A673 (cell line): ENCODE measurements at places on chromosomes 7 and 10.

DNA sequence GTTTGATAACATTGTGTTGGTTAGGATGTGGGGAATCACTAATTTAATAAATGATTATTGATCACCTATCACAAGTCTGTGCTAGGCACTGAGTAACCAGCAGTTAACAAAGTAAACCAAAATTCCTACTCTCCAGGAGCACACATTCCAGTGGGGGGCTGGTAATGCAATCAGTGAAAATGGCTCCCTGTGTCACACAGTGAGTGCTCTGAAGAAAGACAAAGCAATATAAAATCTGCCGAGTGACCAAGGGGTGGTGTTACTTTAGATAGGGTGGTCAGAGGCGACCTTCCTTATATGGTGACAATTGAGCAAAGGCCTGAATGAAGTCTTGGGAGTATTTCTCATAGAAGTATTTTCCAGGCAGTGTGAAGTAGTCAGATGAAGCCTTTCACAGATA, 13.6 kb upstream of the SMC3 start:
- H3K27me3 ChIP-seq: no peaks in the 10 kb centered on the region
- no peak for DNase-seq
- H3K36me3 ChIP-seq: no peaks in the 10 kb centered on the region
- H3K4me3 ChIP-seq: no peak overlapping the region

- H3K36me3 ChIP-seq: no peaks in the 10 kb centered on the region
- H3K4me1 ChIP-seq: no peaks in the 10 kb centered on the region
- no peak overlapping the region for H3K27ac ChIP-seq
- no peak for DNase-seq
Observed at GRCh38 chr10:58579011-58579655, 66.5 kb downstream of the BICC1 start.

- no peak for DNase-seq
- no peaks in the 10 kb centered on the region for H3K27me3 ChIP-seq
- H3K4me1 ChIP-seq: peaks cover 26% of the 10 kb centered on the region
- H3K36me3 ChIP-seq: peaks cover 54% of the 10 kb centered on the region
- H3K4me3 ChIP-seq: no peak overlapping the region
- H3K27ac ChIP-seq: no peak overlapping the region
Observed at GRCh38 chr10:86900955-86901354, 56.5 kb downstream of the MMRN2 start.

DNA sequence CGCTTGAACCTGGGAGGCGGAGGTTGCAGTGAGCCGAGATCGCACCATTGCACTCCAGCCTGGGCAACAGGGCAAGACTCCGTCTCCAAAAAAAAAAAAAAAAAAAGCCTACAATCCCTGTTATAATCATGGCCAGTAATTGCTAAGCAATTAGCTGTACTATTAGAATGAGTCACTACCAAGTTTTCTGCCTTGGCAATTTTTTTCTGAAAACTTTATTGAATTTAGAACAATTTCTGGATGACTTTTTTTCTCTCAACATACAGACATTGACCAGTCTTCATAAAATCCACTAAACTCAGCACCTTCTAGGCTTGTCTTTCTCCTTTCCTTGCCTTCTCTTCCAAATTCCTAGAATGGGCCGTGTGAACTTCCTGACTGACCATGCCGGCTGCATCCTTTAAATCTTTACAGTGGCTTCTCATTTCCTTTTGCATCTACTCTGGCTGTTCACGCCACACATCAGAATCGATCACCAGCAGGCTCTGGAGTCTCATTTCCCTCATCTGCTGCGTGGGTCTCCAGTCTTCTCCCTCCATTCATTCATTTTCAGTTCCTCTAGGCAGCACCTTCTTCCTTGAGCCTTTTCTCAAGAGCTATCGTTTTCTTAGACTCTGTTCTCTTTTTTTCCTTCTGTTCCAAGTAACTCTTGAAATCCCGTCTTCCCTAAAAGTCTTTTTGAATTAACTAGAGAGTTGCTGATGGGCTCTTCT, 107.9 kb downstream of the KAT6B start:
- H3K27me3 ChIP-seq: no peaks in the 10 kb centered on the region
- DNase-seq: no peak
- no peak overlapping the region for H3K27ac ChIP-seq

DNA sequence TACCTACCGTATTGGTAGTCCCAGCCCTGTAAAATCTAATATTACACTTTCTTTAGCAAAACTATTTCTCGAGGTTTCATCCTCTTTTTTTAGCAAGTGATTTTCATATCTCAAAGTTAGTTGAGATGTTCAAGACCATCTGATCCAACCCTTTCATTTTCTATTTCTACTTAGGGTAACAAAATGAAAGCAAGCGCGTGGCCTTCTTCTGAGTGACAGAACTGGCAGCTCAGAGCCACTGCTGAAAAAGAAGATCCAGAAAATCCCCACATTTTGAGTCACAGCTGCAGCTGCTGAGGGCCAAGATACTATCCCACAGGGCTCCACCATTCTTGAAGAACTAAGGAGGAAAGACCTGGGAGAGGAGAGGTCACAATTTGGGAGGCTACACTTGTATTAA, 24.8 kb upstream of the ZNF800 start:
- no peaks in the 10 kb centered on the region for H3K36me3 ChIP-seq
- no peak overlapping the region for H3K27ac ChIP-seq
- no peak for DNase-seq

- H3K4me3 ChIP-seq: no peak overlapping the region
- no peak for DNase-seq
- peaks cover 12% of the 10 kb centered on the region for H3K4me1 ChIP-seq
- H3K36me3 ChIP-seq: no peaks in the 10 kb centered on the region
- H3K27ac ChIP-seq: no peak overlapping the region
- no peaks in the 10 kb centered on the region for H3K27me3 ChIP-seq
Observed at GRCh38 chr7:22849662-22850061, 27.0 kb upstream of the TOMM7 start.

GRCh38 chr7:40715053-40715430, 580.2 kb downstream of the SUGCT start:
- H3K27ac ChIP-seq: no peak overlapping the region
- no peaks in the 10 kb centered on the region for H3K36me3 ChIP-seq
- H3K27me3 ChIP-seq: no peaks in the 10 kb centered on the region
- H3K4me1 ChIP-seq: peaks cover 6% of the 10 kb centered on the region
- no peak overlapping the region for H3K4me3 ChIP-seq

DNA sequence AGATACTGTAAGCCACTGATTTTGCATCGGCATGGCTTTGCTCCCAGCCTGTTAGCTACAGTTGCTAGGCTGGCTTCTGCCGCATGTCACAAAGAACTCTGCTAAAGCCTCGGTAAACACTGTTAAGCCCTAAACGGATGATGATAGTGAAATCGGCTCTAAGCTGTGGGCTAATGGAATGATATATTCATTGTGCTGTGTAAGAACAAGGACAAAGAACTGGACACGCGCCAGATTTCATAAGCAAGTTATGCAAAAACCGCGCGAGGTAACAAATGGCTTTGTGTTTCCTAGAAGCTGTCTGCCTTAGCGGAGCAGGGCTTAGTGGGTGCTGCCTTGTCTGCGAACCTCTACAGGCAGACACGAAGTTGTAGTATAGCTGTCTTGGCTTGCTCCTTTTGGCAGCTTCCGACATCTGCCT, 331.3 kb upstream of the COBL start:
- no peaks in the 10 kb centered on the region for H3K27me3 ChIP-seq
- no peak overlapping the region for H3K27ac ChIP-seq
- no peaks in the 10 kb centered on the region for H3K36me3 ChIP-seq
- H3K4me3 ChIP-seq: no peak overlapping the region
- H3K4me1 ChIP-seq: no peaks in the 10 kb centered on the region

DNA sequence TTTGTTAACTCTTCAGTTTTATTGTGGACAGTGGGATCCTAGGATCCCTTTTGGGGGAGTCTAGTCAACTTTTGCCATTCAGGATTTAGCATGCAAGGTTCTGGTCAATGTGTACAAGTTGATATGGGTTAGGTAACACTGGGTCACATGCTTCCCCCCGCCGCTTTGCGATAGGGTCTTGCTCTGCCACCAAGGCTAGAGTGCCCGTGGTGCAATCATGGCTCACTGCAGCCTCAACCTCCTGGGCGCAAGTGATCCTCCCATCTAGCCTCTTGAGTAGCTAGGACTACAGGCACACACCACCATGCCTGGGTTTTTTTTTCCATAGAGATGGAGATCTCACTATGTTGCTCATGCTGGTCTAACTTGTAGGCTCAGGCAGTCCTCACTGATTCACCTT, 3.2 kb upstream of the CSGALNACT2 start:
- H3K4me1 ChIP-seq: peaks cover 12% of the 10 kb centered on the region
- DNase-seq: no peak
- no peak overlapping the region for H3K27ac ChIP-seq
- no peak overlapping the region for H3K4me3 ChIP-seq
- no peaks in the 10 kb centered on the region for H3K27me3 ChIP-seq

DNA sequence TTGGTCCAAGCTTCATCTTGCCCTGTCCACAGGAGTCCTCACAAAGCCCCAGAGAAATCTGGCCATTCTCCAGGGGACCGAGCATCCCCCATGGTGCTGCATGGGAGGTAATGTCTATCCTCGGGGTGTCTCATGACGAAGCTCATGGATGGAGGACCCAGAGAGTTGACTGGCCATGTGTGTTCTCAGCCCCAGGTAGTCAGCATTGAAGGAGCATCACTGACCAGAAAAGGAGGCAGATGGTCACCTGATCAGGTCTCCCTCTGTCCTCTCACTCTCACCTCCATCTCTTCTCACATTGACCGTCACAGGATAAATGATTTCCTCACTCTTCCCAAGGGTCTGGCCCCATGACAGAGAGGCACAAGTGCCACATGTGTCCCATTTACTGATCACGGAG, 33.4 kb upstream of the GDF10 start:
- H3K36me3 ChIP-seq: no peaks in the 10 kb centered on the region
- no peaks in the 10 kb centered on the region for H3K27me3 ChIP-seq
- no peaks in the 10 kb centered on the region for H3K4me1 ChIP-seq
- DNase-seq: no peak

- H3K27ac ChIP-seq: no peak overlapping the region
- peaks cover 9% of the 10 kb centered on the region for H3K36me3 ChIP-seq
- no peak overlapping the region for H3K4me3 ChIP-seq
- DNase-seq: peak; percentile 72
- peaks cover 9% of the 10 kb centered on the region for H3K4me1 ChIP-seq
Observed at GRCh38 chr7:98294798-98295382, 13.4 kb downstream of the BRI3 start.

DNA sequence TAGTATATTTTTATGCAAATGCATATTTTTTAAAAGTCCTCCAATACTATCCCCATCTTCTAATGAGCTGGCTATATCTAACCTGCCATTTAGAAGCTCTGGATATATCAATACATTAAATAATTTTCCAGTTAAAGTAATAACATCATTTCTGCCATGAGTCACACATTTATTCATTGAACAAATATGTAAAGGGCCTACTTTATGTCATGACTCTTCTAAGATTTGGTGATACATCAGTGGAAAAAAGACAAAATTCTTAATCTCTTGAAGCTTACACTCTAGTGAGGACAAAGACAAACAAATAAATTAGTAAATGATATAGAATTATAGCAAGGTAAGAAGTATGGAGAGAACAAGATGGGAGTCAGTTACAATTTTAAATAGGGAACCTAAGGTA, 716.8 kb upstream of the LRRTM3 start:
- H3K27me3 ChIP-seq: peaks cover 10% of the 10 kb centered on the region
- no peak for DNase-seq
- no peaks in the 10 kb centered on the region for H3K36me3 ChIP-seq
- H3K4me1 ChIP-seq: no peaks in the 10 kb centered on the region
- H3K27ac ChIP-seq: no peak overlapping the region

DNA sequence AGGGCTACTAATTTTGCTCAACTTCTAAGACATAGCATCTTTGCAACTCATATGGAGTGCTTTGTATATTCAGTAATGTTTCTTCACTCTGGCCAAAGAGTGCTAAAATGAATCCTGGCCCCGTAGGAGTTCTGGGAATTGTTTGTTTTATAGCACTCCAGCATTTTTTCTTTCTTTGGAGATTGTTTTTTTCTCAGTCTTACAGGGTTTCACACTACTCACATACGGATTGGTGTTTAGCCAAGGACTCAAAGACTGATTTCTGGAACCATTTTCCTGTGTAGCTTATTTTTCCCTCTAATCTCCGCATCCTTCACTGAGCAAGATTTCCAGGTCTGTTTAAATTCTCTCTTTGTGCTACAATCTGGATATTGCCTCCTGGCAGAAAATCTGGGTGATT, 6.4 kb downstream of the TAS2R41 start:
- no peaks in the 10 kb centered on the region for H3K4me1 ChIP-seq
- DNase-seq: no peak
- H3K4me3 ChIP-seq: no peak overlapping the region
- no peaks in the 10 kb centered on the region for H3K27me3 ChIP-seq

DNA sequence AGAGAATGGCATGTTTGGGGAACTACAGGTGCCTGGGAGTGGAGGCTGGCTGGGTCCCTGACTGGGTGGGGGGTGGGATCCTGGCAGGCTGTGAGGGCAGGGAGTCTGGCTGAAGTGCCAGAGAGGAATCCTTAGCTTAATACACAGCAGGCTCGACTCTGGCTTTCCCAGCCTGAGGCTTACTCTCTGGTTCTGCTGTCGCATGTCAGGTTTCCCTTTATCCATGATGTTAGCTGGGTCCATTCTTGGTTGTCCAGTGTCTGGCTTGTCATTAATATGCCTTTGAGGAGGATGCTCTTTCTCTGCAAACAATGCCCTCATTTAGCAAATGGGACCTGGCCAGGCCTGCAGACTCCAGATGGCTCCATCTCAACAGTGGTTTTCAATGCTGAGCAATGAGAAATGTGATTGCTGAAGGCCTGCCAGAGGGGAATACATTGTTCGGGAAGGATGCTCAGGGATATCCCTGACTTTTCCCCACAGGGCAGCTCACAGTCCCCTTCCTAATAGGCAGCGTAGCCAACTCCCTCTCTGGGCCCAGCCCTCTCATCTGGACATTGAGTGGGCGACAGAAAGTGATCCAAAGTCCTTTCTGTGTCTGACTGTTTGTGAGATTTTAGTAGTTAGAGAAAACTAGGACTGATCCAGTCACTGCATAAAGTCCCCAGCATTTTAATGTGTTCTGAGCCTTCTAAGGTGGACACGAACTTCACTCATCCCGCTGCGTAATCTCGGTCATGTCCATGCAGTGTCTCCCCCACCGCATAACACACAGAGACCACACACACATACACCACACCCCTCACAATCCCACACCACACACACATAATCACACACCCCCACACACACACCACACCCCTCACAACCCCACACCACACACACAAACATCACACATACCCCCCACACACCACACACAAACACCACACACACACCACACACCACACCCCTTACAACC, 124.9 kb downstream of the ANLN start:
- no peak overlapping the region for H3K4me3 ChIP-seq
- no peaks in the 10 kb centered on the region for H3K4me1 ChIP-seq
- DNase-seq: no peak
- H3K36me3 ChIP-seq: no peaks in the 10 kb centered on the region
- H3K27me3 ChIP-seq: no peaks in the 10 kb centered on the region

- no peaks in the 10 kb centered on the region for H3K4me1 ChIP-seq
- no peak overlapping the region for H3K27ac ChIP-seq
- no peak overlapping the region for H3K4me3 ChIP-seq
- no peaks in the 10 kb centered on the region for H3K36me3 ChIP-seq
- DNase-seq: no peak
- H3K27me3 ChIP-seq: peaks cover 75% of the 10 kb centered on the region
Observed at GRCh38 chr7:12930534-12930933, 243.1 kb downstream of the ARL4A start.
